ENCODE measurements at places on chromosomes 3 and 15. TPM values are rescaled to one million over a fixed set of nuclear protein-coding genes. Genes with fewer than 3 reads are reported as not detected.

DNA sequence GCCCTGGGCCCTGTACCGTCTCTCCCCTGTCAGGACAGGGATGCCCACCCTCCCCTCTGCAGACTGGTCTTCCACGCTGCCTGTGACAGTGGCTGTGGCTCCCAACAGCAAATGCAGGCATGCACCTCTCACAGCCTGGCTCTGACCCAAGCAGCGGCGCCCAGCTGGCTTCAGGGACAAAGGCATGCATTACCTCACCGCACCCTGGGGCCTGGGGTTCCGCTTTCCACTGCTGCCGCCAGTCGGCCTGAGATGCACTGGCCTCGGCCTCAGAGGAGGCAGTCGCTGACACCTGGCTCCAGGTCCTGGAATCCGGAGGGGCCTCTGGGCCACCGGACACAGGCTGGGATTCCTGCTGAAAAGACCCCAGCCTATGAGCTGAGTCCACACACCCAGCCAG lies 70.3 kb downstream of the SCN5A start:
- no peak for DNase-seq

Gene PIF1
- total RNA-seq: 1.4 TPM

Gene ALAS1
- 26.6 TPM for total RNA-seq

DNA sequence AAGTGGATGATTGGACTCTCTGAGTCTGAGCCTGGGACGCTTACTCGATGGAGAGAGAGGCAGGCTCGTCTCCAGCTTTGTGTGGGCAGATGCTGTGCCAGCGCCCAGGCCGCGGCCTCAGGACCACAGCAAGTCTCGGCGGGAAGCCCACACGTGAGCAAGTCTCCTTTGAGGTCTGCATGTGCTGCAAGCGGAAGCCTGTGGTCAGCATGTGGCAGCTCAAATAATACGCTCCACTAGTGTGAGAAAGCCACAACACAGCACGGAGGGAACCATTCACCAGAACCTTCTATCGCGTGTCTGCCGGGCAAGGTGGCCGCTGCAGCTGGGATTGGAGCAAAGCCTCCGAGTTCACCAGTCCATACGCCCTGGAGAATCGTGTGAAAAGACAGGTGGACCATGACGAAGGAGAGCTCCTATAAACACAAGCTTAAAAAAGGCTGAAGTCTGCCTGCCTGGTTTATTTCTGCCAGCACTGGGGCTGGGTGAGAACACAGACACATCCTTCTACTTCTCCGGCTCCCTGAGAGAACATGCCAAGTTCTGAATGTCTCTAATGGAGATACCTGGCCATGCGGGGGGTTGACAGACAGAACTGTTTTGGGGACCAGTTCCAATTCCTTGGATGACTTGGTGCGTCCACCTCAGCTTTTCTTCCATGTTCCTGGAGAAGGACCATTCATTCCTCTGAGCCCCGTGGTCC lies 82.0 kb upstream of the LRIG1 start:
- no peak for DNase-seq

- DNase-seq: no peak
These were observed 360.4 kb upstream of the FRG2C start for GRCh38 chr3:75303741-75304140.

DNA sequence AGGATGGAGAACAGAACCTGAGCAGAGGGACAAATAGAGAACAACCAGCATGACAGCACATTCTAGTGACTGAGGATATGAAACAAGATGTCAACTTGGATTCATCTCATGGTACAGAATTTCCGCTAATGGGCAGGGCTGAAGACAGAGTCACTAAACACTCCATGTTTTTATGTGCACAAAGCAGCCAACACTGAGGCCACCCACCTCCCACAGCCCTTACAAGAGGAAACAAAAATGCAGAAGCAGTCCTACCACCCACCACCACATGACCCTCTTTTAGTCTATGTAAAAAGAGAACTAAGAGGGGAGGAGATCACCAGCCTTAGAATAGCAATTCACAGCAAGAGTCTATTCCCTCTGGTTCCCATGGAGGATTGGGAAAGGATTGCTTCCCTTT lies 131.4 kb upstream of the UBE2E2 start:
- DNase-seq: no peak

DNA sequence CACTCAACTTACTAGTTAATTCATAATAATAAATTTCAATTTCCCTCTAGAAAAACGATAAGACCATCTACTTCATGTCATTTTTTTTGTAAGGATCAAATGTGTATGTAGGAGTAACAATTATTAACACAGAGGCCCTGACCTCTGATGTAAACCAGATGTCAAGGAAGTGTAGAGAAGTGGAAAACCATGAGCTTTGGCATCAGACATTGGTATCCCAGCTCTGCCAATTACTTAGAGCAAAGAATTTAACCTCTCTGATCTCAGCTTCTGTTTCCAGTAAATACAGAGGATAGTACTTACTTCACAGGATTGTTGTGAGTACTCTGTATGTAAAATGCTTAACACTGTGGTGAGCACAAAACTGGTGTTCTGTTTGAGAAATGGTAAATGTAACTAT lies 17.5 kb downstream of the AQR start:
- no peak for DNase-seq

Gene LRRC34
- total RNA-seq: 3.9 TPM

DNA sequence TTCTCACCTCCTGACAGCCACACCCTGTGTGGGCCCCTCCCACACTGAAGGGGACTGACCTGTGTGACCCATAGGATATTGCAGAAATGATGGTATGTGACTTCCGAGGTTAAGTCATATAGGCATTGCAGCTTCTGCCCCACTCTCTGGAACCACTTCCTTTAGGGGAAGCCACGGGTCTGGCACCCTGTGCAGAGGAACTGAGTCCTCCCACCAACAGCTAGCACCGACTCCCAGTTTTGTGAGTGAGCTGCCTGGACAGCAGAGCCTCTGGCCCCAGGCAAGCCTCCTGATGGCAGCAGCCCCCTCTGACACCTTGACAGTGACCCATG lies 24.6 kb upstream of the SLC6A6 start:
- DNase-seq: no peak

Gene CYP1A2
- total RNA-seq: not detected

DNA sequence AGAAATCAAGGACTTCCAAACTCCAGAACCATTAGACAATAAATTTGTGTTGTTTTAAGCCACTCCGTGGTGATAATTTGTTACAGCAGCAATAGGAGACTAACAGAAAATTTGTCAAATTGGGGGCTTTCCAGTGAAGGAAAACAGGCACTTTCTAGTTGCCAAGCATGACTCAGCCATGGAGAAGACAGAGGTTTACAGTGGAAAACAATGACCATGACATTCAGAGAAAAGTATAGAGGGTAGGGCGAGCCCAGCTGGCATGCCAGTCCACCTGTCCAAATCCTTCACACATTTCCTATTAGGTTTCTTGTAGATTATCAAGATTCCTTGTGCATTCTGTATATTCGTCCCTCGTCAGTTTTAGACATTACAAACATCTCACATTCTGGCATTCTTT lies 24.9 kb downstream of the SLCO2A1 start:
- DNase-seq: no peak

Gene FGD5
- total RNA-seq: 7.4 TPM

DNA sequence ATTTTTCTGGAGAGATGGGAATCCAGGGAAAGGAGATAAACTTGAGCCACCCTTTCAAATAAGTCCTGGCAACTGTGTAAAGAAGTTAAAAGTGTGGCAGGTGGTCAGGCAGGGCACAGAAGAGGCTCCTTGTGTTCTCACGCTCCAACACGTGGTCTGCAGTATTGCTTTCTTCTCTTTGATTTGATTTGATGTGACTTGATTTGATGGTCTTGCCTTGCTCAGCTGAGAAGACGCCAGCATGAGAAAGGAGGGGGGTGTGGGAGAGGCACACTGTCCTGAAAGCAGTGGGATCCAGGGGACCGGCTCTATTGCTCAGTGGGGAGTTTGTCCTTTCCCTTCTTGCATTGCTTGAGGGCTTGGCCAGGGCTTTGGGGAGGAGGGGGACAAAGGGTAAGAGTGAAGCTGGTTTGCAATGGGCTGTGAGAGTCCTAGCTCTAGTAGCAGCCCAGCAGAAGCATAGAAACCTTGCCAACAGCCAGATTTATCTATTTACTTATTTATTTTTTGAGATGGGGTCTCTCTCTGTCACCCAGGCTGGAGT lies 25.7 kb upstream of the NEO1 start:
- DNase-seq: no peak

Gene GOLGA6B
- total RNA-seq: not detected

Gene ZBBX
- not detected for total RNA-seq

Data from sigmoid colon (tissue), 7 donors.